NCI-H1105 treated with DMSO at 0.1 percent for 48 hours (cell line): ENCODE measurements at places on chromosomes 2 and 18.

GRCh38 chr2:132760405-132760804, 90.4 kb upstream of the LYPD1 start:
- no peak for DNase-seq

DNA sequence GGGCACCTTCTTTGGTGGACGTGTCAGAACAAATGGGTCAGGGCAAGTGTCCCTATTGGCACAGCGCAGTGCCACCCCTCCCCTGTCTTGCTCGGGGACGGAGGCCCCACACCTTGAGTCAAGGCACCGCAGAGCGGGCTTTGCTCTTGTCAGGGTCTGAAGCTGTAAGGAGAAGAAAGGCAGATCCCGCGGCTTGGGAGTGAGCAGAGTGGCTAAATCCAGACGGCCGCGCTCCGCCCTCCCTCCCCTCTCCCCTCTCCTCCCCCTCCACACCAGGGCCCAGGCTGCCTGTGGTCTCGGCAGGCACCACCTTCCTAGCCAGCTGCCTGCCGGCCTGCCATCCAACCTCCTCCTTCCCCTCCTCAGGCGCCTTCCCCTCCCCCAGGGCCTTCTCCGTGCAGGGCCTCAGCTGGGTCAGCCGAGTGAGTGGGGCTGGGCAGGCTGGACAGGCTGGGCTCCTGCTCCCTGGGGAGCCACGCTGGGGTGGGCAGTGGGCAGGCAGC, 25.8 kb downstream of the SPEG start:
- DNase-seq = no peak

DNA sequence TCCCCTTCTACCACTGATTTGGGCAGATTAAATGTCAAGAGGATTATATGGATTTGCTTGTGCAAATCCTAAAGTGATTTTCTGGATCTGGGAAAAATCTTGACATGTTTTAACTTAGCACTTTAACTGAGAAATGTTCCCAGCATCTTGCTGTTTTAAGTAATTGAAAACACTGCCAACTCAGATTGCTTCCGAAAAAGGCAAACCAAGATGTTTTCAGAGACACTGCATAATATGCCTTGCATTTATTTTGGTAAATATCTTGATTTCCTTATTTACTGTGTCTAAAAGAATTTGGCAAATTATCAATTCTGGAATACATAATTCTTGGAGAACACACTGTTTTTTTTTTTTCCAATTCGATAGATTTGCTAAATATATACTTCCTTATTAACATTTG, 385.0 kb upstream of the FAM98A start:
- no peak for DNase-seq

- DNase-seq = no peak
These were observed 86.6 kb upstream of the EPC2 start for GRCh38 chr2:148557844-148558436.

DNA sequence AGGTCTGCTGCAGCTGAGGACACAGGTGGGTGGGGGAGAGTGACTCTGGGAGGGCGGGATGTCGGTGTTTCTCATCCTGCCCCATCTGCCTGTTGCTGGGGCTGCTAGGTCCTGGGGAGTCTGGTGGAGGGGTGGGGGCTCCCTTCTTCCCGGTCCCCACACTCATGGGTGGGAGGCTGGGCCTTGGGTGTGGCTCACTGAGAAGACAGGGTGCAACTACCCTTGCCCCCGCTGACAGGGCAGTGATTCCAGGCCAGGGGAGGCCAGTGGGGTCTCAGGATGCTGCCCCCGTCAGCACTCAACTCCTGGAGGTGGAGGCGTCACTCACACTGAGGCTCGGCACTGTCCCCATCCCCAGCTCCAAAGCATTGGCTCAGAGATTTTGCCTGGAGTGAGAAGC, 7.7 kb upstream of the NFATC1 start:
- no peak for DNase-seq

DNA sequence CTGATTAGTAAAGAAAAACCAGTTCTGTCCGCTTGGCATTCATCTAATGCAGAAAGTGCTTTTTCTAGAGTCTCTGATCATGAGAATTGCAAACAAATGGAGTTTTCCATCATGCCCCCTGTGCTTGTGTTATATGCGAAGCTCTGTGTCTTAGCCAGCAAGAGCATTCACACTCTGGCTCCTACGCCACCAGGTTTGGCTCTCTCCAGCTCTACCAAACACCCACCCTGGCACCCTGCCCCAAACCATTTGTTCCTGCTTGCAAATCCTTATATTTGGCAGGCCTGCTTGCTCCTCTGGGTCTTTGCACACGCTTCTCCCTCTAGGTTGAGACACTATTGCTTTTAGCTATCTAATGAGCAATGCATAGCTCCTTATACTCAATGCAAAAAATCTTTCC, 204.1 kb upstream of the CYRIA start:
- DNase-seq = no peak

DNA sequence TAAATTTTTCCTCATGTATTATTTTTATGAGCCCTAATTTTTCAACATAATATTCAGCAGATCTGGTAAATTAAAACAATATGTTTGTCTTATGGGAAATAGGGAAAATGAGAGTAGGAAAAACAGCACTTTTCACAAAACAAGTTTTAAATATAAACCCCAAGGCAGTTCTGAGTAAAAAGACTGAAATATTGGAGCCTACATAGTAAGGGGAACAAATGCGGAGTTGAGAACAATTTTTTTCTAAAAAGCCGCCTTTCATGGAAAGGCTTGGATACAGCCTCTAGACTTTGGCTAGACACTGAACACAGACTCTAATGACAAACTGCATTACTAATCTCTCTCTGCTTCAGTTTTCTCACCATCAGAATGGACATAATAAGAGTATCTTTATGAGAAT, 174.1 kb downstream of the NOL4 start:
- no peak for DNase-seq

- DNase-seq = no peak
These were observed 109.2 kb downstream of the VIT start for GRCh38 chr2:36805635-36806224.

- peak; percentile 94 for DNase-seq
These were observed 150.7 kb upstream of the SLC14A2 start for GRCh38 chr18:45464619-45465018.

DNA sequence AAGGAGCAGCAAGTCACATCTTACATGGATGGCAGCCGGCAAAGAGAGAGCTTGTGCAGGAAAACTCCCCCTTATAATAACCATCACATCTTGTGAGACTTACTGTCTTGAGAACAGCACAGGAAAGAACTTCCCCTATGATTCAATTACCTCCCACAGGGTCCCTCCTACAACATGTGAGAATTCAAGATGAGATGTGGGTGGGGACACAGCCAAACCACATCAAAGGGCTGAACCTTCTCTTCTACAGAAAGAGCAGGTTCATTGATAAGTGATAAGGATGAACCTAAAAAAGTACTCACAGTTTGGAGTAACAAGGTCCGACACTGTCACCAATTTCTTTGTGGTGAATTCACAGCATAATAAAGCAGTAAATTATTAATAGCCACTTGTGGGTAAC, 422.2 kb upstream of the FSIP2 start:
- DNase-seq = no peak

DNA sequence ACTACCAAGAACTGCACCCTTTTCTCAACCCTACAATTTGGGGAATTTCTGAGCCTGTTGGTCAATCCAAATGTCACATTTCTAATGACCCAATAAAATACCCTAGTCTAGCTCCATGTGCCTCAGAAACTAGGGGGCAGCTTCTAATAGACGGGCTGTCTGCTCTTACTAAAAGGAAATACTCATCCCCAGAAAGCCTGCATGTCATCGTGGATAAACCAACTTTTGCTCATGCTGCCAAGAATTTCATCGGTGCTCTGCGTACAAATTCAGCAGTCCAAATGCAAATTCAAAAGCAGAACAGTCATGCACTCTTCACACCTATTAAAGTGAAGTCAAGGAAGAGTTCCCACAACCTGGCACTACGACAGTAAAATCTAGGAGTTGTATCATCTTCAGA, 377.3 kb downstream of the LNPK start:
- no peak for DNase-seq

GRCh38 chr18:42005782-42006181, 50.7 kb downstream of the PIK3C3 start:
- no peak for DNase-seq

- DNase-seq = no peak
These were observed 273.3 kb downstream of the CD226 start for GRCh38 chr18:69674292-69674877.

DNA sequence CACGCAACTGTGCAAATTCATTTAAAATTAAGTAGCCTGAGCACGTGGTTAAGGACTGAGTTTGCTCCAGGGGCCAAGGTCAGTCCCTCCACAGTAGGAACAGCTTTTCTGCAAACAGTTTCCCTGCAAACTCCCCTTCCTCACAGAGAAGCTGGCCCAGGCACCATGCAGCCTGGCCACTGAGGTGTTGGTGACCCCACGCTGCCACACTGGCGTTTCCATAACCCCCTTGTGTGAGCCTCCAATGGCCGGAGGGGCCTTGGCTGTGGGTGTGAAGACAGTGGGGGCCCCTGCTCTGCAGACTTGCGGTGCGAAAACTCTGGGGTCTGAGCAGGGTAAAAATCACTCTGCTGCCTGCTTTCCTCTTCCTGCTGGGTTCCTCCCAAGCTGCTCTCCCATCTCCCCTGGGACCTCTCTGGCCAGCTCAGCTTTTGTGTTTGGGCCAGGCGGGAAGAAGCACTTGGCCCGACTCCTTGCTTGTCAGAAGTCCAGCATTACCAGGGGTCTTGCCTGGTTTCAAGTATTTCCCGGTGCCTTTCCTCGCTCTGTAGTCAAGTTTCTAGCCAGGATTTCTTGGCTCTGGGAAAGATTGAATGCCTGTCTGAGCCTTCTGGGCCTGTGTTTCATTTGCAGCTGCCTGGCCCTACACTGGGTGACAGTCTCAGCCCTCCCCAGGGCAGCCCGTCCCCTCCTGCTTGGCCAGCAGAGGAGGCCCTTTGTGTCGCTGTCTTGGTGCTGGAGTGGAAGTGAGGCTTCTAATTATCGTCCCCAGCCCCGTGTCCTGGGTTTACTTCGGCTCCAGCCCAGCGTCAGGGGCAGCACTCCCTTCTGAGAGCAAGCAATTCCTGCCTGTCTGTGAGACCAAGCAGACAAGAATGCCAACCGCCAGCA, 131.4 kb upstream of the SLC1A4 start:
- no peak for DNase-seq

- DNase-seq = no peak
These were observed 217.1 kb downstream of the PTPRM start for GRCh38 chr18:7784171-7784570.

- no peak for DNase-seq
These were observed 43.0 kb upstream of the RAB6C start for GRCh38 chr2:129936334-129936934.

DNA sequence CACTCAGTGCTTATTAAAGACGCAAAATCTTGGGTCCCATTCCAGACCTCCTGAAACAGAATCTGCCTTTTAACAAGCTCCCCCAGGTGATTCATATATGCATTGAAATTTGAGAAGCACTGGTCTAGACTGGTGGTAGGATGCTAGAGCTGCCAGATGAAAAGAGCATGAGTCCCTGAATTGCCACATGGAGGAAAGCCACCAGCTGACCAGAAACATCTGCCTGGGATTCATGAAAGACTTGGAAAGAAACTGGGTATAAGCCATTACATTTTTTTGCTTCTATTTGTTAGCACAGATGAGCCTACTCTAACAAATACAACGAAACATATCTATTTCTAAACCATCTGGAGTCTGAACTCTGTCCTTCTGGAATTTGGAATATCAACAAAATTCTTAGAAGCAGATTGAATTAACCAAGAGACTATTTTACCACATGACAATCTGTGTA, 228.9 kb downstream of the RBM43 start:
- no peak for DNase-seq
